Cardiac septum (tissue), 1 donor: ENCODE measurements at places on chromosomes 7 and 10.

DNA sequence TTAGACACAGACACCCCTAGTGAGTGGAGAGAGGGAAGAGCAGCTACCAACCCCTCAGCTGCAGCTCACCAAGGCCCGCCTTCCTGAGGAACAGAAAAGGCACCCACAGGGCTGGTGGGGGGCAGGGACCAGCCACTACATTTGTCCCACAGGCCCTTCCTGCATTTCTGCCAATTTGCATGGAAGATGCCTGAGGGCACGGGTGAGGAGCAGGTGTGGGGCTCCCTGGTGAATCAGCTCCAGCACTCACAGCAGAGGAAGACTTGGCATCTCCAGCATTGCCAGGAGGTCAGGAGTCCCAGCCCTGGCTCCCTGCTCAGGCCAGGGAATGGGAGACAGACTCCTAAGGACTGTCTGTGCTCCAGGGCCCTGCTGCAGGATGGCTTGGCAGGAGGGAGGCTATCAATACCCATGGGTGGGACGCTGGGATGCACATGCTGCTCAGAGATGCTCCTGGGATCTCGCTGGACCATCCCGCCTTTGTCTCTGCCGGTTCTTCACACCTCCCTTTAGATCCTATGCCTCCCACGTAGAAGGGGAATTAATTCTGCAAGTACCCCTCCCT is 109.7 kb downstream of the SLIT1 start:
- DNase-seq = no peak

DNA sequence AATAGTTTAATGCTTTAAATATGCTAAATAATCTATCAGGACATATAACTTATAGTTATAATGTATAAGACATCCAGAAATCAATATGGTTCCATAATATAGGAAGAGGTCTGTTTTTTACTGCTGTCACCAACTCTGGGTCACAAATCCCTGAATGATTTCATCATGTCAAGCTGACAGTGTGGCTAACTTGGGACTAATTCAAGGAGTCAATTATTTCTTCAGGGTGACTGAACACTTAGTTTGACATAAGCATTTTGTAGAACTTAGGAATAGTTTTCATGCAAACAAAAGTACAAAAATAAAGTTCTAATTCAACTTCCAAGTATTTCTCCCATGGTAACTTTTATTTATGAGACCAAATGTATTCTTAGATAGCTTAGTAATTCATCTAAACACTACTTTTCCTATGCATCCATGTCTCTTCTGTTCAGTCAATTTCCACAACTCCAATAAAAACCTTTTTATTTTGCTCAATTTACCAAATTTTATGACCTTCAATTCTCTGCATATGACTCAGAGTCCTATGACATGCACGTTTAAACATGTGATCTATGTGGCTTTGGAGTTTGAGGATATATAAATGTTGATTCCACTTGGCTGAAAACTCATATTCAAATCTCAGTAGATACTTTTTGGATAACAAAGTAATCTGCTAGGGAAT is 40.3 kb upstream of the GNAT3 start:
- no peak for DNase-seq

DNA sequence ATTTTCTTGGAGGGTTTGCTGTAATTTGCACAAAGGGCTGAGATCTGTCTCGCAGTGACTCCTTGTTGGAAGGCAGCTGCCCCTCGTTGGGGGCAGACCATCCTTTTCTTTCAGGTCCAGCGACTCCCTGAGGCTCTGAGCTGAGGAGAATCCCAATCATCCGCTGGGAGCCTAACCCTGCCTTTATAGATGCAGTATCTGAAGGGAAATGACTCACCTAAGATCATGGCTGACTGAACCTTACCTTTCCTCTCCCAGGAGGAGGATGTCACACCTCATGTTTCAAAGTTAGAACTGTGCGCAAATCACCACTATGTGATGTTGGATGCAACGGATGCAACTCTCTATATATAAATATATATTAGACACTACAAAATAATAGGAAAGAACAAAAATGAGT is 36.4 kb upstream of the MXI1 start:
- no peak for DNase-seq

- DNase-seq = no peak
These were observed 165.8 kb upstream of the KLF6 start for GRCh38 chr10:3950676-3951275.
